CD4-positive, alpha-beta T cell treated with Interleukin-1 beta for 1 hour (primary cell): ENCODE measurements at places on chromosomes 11 and 22.

DNA sequence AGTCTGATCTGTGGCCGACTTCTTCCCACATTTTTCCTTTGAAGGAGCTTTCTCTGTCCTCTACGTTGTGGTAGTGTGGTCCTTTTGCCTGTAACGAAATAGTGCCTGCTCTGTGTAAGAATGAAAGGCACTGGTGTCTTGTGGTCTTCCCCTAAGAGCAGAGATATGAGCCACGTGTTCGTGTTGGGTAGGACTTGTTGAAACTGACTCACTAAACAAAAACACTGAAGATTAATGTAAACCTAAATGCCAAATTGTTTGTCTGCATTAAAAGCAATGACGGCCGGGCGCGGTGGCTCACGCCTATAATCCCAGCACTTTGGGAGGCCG is 10.1 kb upstream of the RPS3 start:
- DNase-seq: no peak

- DNase-seq: no peak
These were observed 3.9 kb downstream of the ALDH3B2 start for GRCh38 chr11:67670316-67671210.

DNA sequence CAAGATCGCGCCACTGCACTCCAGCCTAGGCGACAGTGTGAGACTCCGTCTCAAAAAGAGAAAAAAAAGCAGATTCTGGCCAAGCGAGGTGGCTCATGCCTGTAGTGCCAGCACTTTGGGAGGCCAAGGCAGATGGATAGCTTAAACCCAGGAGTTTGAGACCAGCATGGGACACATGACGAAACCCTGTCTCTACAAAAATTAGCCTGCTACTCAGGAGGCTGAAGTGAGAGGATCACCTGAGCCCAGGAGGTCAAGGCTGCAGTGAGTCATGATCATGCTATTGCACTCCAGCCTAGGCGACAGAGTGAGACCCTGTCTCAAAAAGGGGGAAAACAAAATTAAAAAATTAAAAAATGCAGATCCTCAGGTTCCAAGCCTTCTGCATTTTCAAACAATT is 14.0 kb downstream of the PGAP2 start:
- no peak for DNase-seq

DNA sequence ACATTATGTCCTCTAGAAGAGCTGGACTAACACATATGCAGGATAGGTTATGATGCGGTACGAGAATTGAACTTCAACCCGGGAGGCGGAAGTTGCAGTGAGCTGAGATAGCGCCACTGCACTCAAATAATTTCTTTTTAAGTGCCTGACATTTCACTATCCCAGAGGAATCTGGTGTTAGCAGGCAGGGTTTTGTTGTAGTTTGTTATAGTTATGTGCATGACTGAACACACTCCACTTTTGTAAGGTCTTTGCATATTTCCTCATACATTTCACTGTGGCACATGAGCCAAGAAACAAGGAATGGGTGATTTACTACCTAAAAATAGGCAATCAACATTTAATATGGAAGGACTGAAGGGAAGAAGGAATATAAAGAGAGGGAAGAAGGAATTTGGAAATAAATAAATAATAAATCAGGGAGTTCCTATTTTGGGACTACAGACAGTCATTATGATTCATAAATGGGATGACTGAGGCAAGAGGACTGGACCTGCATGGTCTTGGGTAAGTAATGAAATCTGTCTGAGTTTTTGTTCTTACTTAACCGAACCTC is 8.7 kb upstream of the HIPK3 start:
- no peak for DNase-seq

DNA sequence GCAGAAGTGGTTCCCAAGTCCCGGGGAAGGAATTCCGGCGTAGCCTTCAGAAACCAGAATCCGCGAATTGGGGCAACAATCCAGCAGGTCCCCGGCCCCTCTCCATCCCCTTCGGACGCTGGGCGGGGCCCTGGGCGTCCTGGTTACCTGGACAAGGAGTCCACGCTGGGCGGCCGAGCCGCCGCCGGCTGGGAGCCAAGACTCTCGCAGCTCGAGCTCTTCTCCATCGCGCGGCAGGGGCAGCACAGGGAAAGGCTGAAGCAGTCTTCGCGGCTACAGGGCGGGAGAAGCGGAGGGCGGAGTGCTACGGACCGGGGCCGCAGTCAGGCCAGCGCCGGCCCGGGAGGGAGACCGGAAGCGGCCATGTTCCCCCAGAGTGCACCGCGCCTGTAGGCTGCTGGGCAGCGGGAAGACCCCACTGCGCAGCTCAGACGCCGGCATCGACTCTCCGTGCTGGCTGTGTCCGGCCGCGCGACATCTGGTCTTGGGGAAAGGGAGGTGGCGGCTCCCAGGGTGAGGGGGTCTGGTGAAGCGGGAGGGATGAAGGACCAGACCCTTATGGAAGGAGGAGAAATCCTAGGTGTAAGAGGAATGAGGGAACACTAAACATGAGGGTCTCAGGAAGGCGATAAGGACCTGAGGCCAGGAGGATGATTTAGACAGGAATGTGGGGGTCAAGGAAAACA is at the start of gene MTMR2:
TSS of gene MTMR2 (minus strand) at position 380 of the 686 bp plus-strand sequence. CDS start at position 227, 153 bp downstream.
- DNase-seq: peak; percentile 46

- no peak for DNase-seq
These were observed 30.3 kb downstream of the UVRAG start for GRCh38 chr11:75845324-75845723.

GRCh38 chr11:65180877-65181568 is 705 bp upstream of the CAPN1 start:
- DNase-seq: peak; percentile 68

GRCh38 chr11:63998558-63999348 is 12.5 kb downstream of the OTUB1 start:
- DNase-seq: no peak

DNA sequence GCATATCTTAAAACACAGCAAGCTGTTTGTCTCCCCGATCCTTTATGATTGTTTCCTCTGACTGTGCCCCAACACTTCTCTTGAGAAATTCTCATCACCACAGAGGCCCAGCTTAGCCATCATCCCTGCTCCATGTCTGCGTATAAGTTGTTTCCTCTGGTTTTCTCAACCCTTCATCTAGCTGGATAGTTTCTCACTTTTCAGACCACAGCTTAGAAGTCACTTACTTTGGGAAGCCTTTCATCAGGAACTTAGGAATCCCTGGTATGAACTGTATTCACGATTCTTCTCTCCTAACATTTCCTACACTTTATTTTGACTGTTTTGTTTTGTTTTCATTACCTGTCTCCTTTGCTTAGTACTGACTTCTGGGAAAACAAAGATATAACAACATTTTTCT is 295.2 kb downstream of the GUCY1A2 start:
- DNase-seq: no peak

GRCh38 chr11:59918987-59919589 is 19.1 kb upstream of the OOSP1 start:
- peak; percentile 33 for DNase-seq

GRCh38 chr11:78791254-78791653 is 216.6 kb upstream of the NARS2 start:
- DNase-seq: no peak

DNA sequence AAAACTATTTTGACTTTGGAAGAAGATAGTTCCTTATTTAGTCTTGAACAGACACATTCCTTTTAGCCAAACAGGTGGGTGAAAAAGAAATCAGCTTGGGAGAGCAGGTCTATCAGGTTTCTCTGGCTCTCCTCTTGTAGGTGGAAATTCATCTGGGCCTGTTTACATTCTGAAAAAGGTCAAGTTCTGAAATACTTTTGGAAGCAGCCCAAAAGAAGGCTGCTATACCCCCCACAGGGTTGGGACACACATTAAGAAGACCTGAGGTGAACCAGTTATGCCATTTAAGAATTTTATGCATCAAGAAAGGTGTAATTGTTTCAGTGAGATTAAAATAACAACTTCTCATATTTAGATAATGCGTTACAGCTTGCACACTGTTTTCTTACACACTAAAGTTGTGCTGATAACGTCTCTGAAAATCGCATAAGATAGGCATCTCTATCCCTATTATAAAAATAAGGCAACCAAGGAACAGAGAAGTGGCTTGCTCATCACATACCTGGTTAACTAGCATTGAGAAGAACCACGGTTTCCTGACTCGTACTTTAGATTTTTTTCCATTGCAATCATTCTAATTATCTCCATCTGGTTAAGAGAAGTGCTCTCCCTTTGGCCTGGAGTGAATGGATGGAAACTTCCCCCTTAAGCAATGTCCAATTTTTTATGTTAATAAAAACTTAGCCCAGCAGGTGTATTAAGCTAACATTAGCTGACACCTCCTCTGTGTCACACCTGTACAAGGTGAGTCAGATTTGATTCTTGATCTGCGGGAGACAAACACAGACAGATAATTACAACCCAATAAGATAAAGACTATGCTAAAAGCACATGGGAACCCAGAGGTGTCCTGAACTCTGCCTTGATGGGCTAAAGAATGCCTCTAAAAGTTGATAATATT is 60.5 kb upstream of the UCP3 start:
- DNase-seq: no peak

- no peak for DNase-seq
These were observed 53.4 kb downstream of the SCGB1A1 start for GRCh38 chr11:62472063-62472884.

DNA sequence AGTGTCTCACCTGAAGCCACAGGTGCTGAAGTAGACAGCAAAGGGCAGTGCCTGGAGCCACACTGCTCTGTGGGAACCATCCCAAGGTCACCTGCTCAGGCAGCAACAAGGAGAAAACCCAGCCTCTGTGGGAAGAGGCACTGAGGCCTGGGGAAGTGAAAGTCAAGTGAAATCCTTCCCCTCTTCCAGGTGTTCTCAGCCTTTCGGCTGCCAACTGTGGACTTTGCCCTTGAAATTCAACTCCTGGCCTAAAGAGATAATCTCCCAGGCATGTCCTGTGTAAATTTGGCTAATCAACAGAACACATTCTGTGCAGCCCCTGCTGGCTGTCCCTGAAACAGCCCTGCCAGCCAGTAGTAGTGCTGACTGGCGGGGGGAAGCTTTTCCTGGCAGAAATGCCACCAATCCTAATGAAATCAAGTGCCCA is 112.1 kb downstream of the RPL27A start:
- no peak for DNase-seq

GRCh38 chr11:128458321-128458720 is 129.0 kb downstream of the ETS1 start:
- DNase-seq: no peak

DNA sequence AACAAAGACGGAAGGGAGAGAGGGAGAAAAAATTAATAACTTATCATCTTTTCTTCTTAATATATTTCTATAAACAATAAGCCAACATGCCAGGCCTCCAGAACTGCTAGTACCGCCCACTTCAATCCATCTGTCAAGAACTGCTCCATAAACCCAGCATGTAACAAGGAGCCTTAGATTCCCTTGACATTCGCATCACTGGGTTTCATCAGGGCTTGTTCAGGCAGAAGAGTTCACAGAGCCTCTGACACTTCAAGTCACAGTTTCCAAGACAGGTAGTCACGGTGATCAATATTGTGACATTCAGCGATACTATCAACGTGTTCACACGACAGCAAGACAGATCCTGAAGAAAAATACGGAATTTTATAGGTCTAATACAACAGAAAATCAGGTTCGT is 61.7 kb downstream of the LARGE2 start:
- no peak for DNase-seq

GRCh38 chr22:17976121-17976520 is 48.2 kb downstream of the MICAL3 start:
- no peak for DNase-seq

GRCh38 chr22:30212363-30212995 is 34.1 kb downstream of the LIF start:
- no peak for DNase-seq

DNA sequence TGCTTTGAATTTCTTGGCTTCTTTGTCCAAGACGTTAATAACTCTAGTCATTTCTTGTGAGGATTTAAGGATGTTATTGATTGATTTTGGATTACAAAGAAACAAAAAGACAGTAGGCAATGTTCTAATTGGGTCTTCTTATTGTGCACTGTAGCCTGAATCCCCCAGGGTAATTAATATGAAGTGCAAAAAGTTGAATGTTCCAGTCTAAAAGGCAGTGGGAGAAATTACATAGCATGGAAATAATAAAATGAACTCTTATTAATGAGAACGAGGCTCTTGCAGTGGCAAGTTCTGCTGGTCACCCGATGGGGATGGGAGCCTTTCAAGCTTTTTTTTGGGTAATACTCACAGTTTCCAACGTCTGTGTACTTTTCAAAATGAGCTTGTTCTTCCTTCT is 45.6 kb downstream of the UBASH3B start:
- no peak for DNase-seq

DNA sequence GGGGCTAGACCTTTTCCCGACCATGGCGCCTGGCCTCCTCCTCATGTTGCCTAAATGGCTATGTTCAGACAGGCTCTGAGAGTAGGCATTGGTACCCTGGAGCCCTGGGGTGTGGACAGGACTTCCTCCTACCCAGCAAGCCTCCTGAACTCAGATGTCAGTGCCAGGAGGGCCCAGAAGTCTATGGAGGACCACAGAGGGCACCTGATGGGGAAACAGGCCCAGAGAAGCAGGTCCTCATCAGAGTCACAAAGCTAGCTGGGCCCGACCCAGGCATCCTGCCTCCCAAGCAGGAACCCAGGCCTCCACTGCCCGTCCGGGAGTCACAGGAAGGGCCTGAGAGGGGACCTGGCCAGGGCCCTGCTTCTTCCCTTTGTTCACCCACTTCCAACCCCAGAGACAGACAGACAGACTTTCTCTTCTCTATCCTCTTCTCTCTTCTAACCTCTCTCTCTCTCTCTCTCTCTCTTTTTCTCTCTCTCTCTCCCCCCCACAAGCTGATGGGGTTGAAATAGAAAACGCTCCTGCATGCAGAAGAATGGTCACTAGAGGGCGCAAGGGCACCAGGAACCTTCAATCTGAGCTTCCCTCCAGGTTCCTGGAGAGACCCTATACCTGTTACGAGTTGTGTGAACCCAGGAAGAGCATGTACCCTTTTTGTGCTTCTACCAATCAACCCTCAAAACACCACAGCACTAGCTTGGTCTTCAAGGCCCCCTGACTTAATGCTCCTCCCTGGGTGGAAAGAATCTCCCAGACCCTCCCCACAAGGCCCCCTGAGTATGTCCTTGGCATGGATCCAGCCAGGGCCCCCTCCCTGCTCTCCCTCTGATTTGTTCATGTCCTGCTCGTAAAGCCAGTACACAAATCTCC is 27.1 kb downstream of the ARAP1 start:
- peak; percentile 89 for DNase-seq

GRCh38 chr11:11537871-11538270 is 83.9 kb downstream of the GALNT18 start:
- DNase-seq: no peak

GRCh38 chr11:126345759-126346585 is 9.5 kb upstream of the ST3GAL4 start:
- peak; percentile 13 for DNase-seq

GRCh38 chr11:84884836-84885235 is 742.3 kb downstream of the DLG2 start:
- DNase-seq: no peak

GRCh38 chr11:1162491-1163311 is 4.9 kb downstream of the MUC5AC start:
- DNase-seq: no peak

DNA sequence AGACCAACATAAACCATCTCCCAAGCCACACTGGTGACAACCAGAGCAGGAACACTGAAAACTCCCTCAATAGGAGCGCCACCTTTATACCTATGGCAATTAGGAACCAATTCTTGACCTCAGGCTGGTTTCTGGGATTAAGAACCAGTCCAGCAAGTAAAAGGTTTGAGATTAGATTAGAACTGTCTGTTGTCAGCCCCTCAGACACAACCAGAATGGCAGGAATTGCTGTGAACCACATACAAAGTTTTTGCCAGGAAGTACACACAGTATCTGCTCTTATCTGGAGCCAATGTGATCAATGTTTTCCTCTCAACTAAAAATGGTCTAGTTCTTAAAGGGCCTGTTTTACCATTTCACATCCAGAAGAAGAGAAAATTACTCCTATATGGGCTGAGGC is 55.2 kb downstream of the RBFOX2 start:
- DNase-seq: no peak
